ENCODE measurements at places on chromosomes 13 and 19. TPM values are rescaled to one million over a fixed set of nuclear protein-coding genes. Genes with fewer than 3 reads are reported as not detected.

- H3K36me3 ChIP-seq, result no peaks in the 10 kb centered on the region
- peak overlapping the region; percentile 69 for H3K4me3 ChIP-seq
- H3K27me3 ChIP-seq, result peaks cover 52% of the 10 kb centered on the region
- peak overlapping the region; percentile 89 for H3K27ac ChIP-seq
- DNase-seq, result peak; percentile 17
These were observed 559 bp upstream of the SSBP4 start for GRCh38 chr19:18418483-18419194.

- H3K4me3 ChIP-seq, result no peak overlapping the region
- no peak overlapping the region for H3K27ac ChIP-seq
- no peak for DNase-seq
- peaks cover 14% of the 10 kb centered on the region for H3K4me1 ChIP-seq
- peaks cover 5% of the 10 kb centered on the region for H3K36me3 ChIP-seq
- H3K27me3 ChIP-seq, result peaks cover 12% of the 10 kb centered on the region
These were observed 3.3 kb upstream of the NUDT19 start for GRCh38 chr19:32688311-32688710.

GRCh38 chr13:30071969-30072817 lies 221.8 kb upstream of the UBL3 start:
- peaks cover 18% of the 10 kb centered on the region for H3K4me1 ChIP-seq
- H3K27me3 ChIP-seq, result no peaks in the 10 kb centered on the region
- no peak for DNase-seq
- H3K36me3 ChIP-seq, result no peaks in the 10 kb centered on the region

DNA sequence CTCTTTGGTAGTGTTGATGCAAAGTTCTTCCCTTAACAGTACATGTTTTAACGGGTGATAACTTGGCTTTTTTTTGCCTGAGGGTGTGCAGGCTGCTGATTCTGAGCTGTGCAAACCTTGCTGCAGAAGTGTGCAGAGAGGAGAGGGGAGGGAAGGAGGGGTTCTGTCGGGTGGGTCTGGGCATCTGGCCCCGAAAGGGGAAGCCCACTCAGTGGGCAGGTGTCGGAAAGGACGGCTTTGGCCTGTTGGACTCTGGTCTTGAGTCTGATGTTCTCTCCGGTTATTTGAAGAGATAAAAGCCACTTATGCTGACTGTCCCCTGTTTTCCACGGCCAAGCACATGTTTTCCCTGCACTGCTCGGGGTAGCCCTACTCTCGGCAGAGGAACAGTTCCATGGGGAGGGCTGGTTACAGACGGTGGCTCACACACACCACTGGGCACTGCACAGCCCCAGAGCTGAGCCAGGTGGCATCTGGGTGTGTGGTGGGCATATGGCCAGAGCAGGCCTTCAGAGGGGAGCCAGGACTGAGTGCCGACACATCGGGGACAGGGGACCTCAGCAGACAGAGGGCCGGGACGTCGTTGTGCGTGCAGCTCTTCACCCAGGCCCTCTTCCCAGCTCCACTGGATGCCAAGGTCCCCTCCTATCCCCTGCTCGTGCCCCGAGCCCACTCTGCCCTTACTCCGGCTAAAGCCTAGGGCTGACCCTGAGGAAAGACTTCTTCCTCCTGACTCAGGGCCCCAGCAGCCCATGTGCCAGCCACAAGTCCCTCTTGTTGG lies 93.2 kb downstream of the TEX29 start:
- peaks cover 42% of the 10 kb centered on the region for H3K27me3 ChIP-seq
- H3K4me1 ChIP-seq, result peaks cover 4% of the 10 kb centered on the region
- no peak overlapping the region for H3K4me3 ChIP-seq
- H3K36me3 ChIP-seq, result no peaks in the 10 kb centered on the region
- no peak overlapping the region for H3K27ac ChIP-seq

GRCh38 chr19:46147791-46148288 lies at the start of gene IGFL2:
Gene IGFL2 (plus strand): TSS chr19:46148238. CDS start chr19:46148279, 41 bp downstream.
- H3K27ac ChIP-seq, result peak within 1 kb of the TSS; percentile 9
- no peak for DNase-seq
- no peaks in the 10 kb centered on the region for H3K36me3 ChIP-seq

GRCh38 chr13:51192348-51192747 lies 29.9 kb upstream of the FAM124A start:
- peaks cover 3% of the 10 kb centered on the region for H3K4me1 ChIP-seq
- H3K27me3 ChIP-seq, result peaks cover 28% of the 10 kb centered on the region
- no peak overlapping the region for H3K4me3 ChIP-seq
- H3K36me3 ChIP-seq, result no peaks in the 10 kb centered on the region

GRCh38 chr13:28035146-28035782 lies 46.8 kb upstream of the URAD start:
- H3K36me3 ChIP-seq, result no peaks in the 10 kb centered on the region
- DNase-seq, result no peak
- peaks cover 3% of the 10 kb centered on the region for H3K4me1 ChIP-seq

GRCh38 chr13:114107686-114108081 lies 24.7 kb downstream of the RASA3 start:
- no peak overlapping the region for H3K27ac ChIP-seq
- no peak for DNase-seq
- H3K4me3 ChIP-seq, result no peak overlapping the region
- H3K4me1 ChIP-seq, result peaks cover 11% of the 10 kb centered on the region
- no peaks in the 10 kb centered on the region for H3K36me3 ChIP-seq

DNA sequence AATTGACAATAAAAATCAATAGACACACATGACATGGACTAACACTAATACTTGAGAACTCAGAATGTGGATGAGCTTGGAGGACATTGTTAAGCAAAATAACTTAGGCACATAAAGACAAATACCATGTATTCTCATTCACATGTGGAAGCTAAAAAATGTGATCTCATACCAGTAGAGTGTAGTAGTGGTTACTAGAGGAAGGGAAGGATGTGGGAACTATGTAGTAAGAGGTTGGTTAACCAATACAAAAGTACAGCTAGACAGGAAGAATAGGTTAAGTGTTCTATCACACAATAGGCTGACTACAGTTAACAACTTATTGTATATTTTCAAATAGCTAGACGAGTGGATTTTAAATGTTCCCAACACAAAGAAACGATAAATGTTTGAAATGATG lies 415.8 kb upstream of the KLF12 start:
- H3K36me3 ChIP-seq, result no peaks in the 10 kb centered on the region
- H3K4me1 ChIP-seq, result peaks cover 19% of the 10 kb centered on the region
- DNase-seq, result no peak
- H3K27ac ChIP-seq, result no peak overlapping the region
- no peak overlapping the region for H3K4me3 ChIP-seq
- H3K27me3 ChIP-seq, result no peaks in the 10 kb centered on the region

DNA sequence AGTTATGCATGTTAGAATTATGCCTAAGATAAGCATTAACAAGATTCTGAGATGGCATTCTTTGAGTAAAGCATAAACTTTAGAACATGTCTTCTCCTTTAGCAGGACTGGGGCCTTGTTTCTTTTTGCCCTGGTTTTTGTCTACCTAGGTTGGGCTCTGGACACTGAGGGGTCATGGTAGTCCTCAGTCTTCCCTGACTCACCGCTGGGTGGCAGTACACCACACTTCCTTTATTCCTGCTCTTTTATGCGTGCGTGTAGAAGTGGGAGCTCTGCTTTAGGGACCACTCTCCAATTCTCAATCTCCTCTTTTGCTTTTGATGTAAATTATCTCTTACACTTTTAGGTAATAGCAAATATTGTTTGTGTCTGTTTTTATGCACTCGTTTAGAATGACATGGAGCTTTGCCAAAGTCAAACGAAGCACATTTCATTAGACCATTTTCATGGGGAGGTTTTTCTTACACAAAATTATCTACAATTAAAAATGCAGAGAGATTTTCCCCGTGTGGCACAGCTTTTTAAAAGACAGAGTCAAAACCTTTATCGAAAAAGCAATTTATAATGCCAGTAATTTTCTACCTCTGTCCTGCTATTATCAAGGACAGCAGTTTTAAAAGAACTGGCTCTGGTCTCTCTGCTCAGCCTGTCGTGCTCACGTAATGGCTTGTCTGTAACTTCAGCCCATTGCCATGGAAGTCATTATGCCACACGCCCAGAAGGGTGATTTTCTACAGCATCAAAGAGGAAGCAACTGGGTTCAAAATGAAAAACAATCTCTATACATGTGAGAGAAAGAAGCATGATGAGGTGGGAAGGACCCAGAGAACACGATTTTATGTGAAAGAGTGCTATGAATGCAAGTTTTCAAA lies 413.9 kb downstream of the COG6 start:
- H3K27ac ChIP-seq, result no peak overlapping the region
- no peaks in the 10 kb centered on the region for H3K36me3 ChIP-seq
- peaks cover 13% of the 10 kb centered on the region for H3K4me1 ChIP-seq
- peak; percentile 58 for DNase-seq

DNA sequence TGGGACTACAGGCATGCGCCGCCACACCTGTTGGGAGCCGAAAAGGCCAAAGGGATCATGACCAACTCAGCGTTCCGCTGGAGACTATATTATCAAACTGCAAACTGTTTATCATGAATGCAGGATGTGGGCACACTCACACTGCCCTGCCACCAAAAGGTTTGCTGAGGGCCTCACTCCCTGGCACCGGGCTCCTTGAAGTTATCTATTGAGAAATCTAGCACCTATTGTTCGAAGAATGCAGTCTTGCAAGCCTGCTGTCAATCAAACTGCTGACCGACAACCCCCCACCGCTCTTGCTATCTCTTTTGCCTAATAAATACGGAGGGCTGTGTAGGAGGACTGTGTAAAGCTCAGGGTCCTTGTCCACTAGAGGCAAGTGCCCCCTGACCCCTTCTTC lies 5.2 kb upstream of the ZNF836 start:
- no peak overlapping the region for H3K4me3 ChIP-seq
- H3K4me1 ChIP-seq, result peaks cover 15% of the 10 kb centered on the region
- no peaks in the 10 kb centered on the region for H3K36me3 ChIP-seq
- no peaks in the 10 kb centered on the region for H3K27me3 ChIP-seq
- peak overlapping the region; percentile 69 for H3K27ac ChIP-seq
- DNase-seq, result no peak

- H3K27me3 ChIP-seq, result no peaks in the 10 kb centered on the region
- H3K27ac ChIP-seq, result no peak overlapping the region
These were observed 64.3 kb downstream of the SPRY2 start for GRCh38 chr13:80276371-80277289.

DNA sequence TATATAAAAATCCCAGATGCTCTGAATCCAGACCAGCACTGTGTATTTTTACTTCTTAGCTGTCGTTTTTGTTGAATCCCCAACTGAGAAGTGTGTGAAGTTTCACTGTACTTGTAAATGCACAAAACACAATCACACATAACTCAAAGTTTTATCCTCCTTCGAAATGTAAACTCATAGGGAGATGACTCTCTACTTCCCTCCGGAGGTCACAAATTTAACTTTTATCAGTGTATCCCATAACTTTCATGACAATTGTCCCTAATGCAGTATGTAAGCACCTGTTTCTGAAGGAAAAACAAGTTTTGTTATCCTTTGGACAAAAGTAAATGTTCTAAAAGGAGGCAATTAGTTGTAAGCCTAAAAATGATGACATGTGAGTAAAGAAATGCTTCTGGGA lies 665.0 kb upstream of the SLITRK6 start:
- H3K4me3 ChIP-seq, result no peak overlapping the region
- H3K36me3 ChIP-seq, result no peaks in the 10 kb centered on the region
- H3K4me1 ChIP-seq, result no peaks in the 10 kb centered on the region
- H3K27ac ChIP-seq, result no peak overlapping the region
- no peak for DNase-seq

GRIN2D gene
- total RNA-seq, result 0.34 TPM

NOTCH3 gene
- total RNA-seq, result 203 TPM

SIGLECL1 gene
- not detected for total RNA-seq

VAV1 gene
- total RNA-seq, result not detected

CYP2A6 gene
- not detected for total RNA-seq

PNMA8C gene
- total RNA-seq, result 0.19 TPM

CD70 gene
- not detected for total RNA-seq
